NAMALWA (cell line): ENCODE measurements at places on chromosomes 5 and 9.

DNA sequence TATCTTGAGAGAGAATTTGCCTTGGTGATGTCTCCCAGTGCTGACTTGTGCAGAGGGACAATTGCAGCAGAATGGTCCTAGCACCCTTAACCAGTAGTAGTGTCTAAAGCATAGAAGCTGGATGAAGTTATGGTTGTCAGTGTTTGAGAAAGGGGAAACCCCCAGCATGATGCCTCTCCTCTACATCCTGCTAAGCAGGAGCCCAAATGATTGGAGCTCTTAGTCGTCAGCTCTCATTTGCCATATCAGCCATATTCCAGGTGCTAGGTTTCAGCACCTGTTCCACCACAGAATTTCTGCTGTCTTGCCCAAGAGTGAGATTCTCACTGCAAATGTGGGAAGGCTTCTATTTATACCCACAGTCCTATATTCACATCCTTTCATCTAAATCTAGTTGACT lies 43.7 kb upstream of the RFX3 start:
- no peak for DNase-seq

- DNase-seq = no peak
Measured at GRCh38 chr9:95175523-95175922, 142.0 kb downstream of the FANCC start.

DNA sequence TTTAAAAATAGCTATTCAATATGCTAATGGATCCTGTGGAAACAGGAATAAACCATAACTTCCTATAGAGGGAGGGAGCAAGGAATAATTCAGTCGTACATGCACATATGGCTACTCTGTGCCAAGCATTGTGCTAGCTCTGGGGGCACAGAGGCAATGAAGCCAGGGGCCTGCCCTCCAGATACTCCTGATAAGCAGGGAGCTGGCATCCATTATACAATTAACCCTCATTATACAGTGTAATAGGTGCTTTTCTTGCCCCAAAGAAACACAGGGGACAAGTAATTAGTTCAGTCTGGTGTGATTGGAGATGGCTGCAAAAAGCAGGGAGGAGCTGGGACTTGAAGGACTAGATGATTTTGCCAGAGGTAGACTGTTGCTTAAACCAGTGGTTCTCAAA lies 200.4 kb downstream of the SREK1 start:
- DNase-seq = no peak

- DNase-seq = peak; percentile 8
Measured at GRCh38 chr5:99320436-99320835, 391.6 kb upstream of the CHD1 start.

DNA sequence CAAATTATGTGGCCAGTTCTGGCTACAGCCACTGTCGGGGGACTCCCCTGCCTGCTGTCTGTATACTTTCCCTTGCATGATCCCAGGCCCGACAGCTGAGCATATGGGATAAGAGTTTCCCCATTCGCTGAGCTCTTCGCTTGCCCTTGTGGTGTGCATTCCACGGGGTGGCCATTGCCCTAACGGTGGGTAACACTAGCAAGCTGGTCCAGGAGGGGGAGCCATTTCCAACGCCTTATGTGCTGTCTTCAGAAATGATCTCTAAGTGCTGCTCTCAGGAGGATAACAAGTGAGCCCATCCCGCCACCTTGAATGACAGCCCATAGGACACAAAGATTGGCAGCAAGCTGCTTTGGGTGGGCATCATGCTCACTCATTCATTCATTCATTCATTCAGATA lies 190.9 kb downstream of the FSTL4 start:
- peak; percentile 65 for DNase-seq

- DNase-seq = no peak
Measured at GRCh38 chr5:165015547-165015946, 1510.1 kb downstream of the MAT2B start.

- no peak for DNase-seq
Measured at GRCh38 chr5:67149951-67150523, 46.6 kb downstream of the CD180 start.

DNA sequence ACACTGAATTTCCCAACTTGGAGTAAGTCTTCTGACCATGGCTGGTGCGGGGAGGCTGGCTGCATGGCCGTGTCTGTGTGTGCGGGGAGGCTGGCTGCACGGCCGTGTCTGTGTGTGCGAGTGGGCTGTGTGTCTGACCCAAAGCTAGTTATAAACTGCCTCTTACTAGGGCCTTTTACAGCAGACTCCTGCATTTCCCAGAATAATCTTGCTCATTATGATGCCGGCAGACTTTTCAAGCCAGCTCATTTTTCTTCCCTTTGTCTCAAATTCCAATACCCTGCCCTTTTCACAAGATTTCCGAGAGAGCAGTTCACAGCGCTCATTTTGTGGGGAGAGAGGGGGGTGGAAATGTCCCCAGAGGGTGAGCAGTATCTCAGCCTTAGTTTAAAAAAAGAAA lies 470.7 kb upstream of the BRINP1 start:
- no peak for DNase-seq

GRCh38 chr5:135129307-135129706 lies 95.3 kb upstream of the PITX1 start:
- DNase-seq = peak; percentile 66

DNA sequence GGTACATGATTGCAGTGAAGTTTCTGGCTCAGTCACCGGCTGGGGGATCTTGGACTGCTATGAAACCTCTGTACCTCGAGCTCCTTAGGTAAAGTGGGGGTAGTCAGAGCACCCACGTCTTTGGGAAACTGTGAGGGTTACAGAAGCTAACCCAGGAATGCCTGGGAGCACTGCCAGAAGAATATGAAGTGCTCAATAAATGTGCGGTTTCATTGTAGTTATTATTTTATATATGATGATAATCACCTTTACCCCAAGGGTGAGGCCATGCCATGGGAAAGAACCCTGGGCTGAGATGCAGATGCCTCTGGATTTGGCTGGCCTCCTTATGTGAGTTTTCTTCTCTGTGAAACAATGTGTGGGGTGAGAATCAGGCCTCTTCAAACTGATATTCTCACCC lies 3.7 kb downstream of the NPR3 start:
- no peak for DNase-seq

DNA sequence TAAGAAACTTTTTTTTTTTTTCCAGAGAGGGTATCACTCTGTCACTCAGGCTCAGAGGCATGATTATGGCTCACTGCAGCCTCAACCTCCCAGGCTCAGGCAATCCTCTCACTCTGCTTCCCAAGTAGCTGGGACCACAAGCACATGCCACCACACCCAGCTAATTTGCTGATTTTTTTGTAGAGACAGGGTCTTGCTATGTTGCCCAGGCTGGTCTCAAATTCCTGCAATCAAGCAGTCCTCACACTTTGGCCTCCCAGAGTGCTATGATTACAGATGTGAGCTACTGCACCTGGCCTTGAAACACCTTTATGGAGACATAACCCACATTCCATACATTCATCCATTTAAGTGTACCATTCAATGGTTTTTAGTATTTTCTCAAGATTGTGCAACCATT lies 23.7 kb upstream of the CCDC180 start:
- no peak for DNase-seq

GRCh38 chr9:114216081-114216480 lies 60.7 kb downstream of the COL27A1 start:
- DNase-seq = no peak

- DNase-seq = peak; percentile 38
Measured at GRCh38 chr5:179732918-179733771, 523 bp downstream of the MAML1 start.

- DNase-seq = no peak
Measured at GRCh38 chr5:108760512-108760911, 12.8 kb downstream of the FER start.

- no peak for DNase-seq
Measured at GRCh38 chr9:26142631-26143030, 464.4 kb upstream of the TUSC1 start.

DNA sequence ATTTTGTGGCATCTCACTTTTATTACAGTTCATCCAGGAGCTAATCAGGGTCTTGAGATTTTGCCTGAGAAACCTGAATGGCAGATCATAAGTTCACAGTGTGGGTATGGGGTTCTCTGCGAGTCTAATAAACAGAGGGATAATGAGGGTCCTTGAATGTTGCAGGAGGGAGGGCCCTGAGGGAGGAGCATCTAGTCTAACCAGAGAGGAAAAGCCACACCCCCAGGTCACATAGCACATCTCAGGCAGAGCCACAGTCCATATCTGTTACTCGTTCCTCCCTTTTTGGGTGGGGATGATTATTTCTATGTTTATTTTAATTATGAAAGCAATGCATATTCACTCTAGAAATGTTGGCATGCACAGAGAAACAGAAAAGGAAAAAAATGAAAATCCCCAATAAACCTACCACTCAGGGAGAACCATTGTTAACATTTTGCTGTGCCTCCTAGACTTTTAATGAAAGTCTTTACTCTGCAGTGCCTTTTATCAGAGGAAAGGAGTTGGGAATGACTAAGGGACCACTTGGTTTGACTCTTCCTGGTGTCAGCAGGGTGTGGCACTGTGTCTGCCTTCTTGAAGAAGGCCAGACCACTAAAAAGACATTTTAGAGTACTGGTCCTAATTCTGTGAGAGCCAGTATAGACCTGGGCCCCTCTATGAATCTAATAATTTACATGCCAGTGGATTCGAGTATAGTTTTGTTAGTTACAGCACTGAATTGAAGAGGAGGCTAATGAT lies 2.8 kb downstream of the GALNT12 start:
- no peak for DNase-seq

GRCh38 chr9:120701248-120701647 lies 13.0 kb downstream of the MEGF9 start:
- no peak for DNase-seq

DNA sequence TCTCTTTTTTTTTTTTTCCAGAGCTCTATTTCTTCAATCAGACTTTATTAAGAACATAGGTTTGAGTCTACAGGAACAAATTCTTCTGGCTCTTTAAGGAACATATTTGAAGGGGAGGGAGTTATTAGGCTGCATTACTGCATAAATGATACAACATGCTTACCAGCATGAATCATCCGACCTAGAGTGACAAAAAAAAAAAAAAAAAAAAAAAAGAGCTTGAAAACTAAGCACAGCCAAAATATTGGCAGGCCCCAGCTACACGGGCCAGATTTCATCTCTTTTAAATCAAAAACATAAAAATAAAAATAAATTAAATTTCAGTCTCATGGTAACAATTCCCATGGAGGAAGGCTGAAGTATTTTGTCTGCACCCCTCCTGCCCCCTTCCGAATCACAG lies 26.3 kb downstream of the MSX2 start:
- no peak for DNase-seq

GRCh38 chr5:128378632-128379031 lies 159.4 kb downstream of the FBN2 start:
- DNase-seq = no peak

DNA sequence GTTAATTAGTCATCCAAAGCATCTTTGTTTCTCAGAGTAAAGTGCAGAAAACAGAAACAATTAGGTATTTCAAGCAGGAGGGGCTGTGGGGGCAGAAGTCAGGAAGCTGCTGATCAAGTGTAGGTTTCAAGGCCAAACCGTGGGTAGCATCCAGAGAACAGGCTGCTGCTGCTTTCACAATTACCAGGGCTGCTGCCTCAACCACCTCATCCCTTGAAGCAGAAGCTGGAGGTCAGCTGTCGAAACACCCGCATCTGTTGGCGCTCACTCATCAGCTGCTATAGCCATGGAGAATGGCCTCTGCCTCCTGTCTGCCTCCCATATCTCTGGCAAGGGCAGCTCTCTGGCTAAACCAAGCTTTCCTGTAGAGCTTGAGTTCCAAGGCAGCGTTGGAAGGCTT lies 122.9 kb upstream of the OSMR start:
- no peak for DNase-seq

DNA sequence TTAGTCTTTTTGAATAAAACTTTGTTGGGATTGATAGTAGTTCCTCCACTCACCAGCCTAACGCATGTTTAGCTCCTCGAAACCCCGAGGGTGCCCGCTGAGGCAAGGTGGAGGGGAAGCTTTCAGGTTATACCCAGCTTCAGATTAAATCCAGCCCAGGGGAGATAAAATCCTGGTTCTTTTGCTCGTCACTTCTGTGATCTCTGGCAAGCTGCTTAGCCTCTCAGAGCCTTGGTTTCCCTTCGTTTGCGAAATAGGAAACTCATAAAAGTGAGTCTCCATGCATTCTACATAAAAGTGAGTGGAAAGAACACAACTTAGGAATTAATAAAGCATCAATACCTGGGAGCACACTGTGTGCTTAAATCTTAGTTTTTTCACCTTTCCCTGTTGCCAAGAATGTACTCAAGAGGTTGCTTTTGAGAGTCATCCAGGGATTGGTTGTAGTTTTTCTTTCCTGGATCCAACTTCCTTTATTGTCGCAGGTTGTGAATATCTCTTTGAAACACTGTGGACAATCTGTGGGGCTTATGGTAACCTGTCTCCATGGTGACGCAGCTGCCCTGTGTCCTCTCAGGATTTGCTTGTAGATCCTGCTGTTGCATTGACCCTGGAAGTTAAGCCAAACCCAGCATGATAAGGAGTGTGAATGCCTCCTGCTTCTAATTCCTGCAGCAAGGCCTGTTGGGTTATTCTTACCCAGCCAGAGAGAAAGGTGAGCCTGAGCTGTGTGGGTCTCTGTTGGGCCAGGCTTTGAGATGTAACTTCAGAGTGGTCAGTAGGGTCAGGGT lies 2.0 kb downstream of the GALNT12 start:
- no peak for DNase-seq

DNA sequence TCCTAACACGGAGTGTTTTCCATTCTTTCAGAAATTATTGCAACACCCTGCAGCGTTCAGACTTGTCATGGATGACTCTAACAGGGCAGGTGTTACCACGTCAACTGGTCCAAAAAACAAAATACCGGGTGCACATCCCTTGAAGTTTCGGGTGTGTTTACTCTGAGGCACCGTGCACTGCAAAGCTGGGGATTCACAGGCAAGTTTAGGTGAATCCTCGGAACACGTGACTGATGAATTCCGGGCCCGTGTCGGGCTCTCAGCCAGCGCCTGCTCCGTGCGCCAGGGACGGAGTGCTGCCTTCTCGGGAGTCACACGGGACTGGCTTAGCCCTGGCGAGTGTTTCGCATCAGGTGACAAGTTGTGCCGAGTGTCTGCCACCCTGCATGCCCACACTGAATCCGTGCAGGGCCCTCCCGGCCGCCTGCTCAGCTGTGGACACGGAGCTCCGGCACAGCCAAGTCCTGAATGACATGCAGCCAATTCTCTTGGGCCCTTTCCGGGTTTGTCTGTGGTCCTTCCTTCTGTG lies 66.0 kb upstream of the IRX4 start:
- no peak for DNase-seq

DNA sequence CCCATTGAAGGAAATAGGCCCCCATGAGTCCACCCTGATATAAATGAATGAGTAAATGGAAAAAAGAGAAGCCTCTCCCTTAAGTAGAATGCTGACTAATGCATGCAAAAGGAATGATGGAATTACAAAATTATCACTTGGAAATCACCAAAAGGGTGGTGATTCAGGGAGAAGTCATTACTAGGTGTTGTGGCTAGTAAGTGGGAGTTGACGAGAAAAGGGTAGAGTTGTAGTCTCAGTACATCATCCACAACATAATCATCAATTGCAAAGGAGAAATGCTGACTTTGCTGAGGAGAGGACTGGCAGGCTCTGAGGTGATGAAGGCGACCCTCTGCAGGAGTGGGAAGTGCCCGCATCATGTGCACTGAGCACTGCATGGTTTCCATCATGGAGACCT lies 201.5 kb upstream of the S1PR3 start:
- DNase-seq = no peak
